Natural killer cell (primary cell): ENCODE measurements at places on chromosomes 1 and 21. TPM values are rescaled to one million over a fixed set of nuclear protein-coding genes. Genes with fewer than 3 reads are reported as not detected.

GRCh38 chr1:164771619-164772361 lies 212.8 kb downstream of the PBX1 start:
- peaks cover 8% of the 10 kb centered on the region for H3K27me3 ChIP-seq
- no peak for DNase-seq
- no peaks in the 10 kb centered on the region for H3K36me3 ChIP-seq
- peaks cover 24% of the 10 kb centered on the region for H3K4me1 ChIP-seq
- H3K4me3 ChIP-seq, result no peak overlapping the region
- no peak overlapping the region for H3K27ac ChIP-seq

GRCh38 chr1:180392020-180392419 lies 110.4 kb downstream of the ACBD6 start:
- peaks cover 2% of the 10 kb centered on the region for H3K36me3 ChIP-seq
- H3K27ac ChIP-seq, result no peak overlapping the region
- H3K27me3 ChIP-seq, result no peaks in the 10 kb centered on the region
- H3K4me3 ChIP-seq, result no peak overlapping the region
- no peaks in the 10 kb centered on the region for H3K4me1 ChIP-seq
- no peak for DNase-seq

GRCh38 chr21:15875286-15875685 lies 145.5 kb downstream of the USP25 start:
- H3K27me3 ChIP-seq, result no peaks in the 10 kb centered on the region
- no peak overlapping the region for H3K4me3 ChIP-seq
- H3K36me3 ChIP-seq, result peaks cover 63% of the 10 kb centered on the region

The CD48 gene
- 213 TPM for total RNA-seq
